ENCODE measurements at places on chromosomes 4 and X.

GRCh38 chr4:52939739-52940138, 77.6 kb downstream of the RASL11B start:
- no peak for DNase-seq

DNA sequence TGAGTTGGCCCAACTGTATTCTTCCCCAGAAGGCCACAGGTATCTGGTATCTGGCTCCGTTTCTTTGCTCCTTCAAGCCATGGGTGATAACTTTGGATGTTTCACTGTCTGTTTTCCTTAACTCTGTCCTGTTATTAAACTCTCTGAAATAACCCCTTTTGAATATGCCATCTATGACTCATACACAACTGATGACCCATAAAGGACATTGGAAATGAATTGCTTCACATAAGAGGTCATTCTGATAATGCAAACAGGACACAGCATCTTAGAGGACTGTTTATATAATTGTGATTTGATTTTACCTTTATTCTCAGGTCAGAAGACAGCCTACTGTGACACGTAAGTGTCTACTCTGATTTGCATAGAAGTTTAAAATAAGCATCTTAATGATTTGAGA, 227.7 kb downstream of the VEGFC start:
- no peak for DNase-seq

GRCh38 chrX:131219271-131219670, 69.8 kb downstream of the IGSF1 start:
- no peak for DNase-seq

- no peak for DNase-seq
Observed at GRCh38 chrX:29941287-29941686, 274.1 kb upstream of the MAGEB2 start.

DNA sequence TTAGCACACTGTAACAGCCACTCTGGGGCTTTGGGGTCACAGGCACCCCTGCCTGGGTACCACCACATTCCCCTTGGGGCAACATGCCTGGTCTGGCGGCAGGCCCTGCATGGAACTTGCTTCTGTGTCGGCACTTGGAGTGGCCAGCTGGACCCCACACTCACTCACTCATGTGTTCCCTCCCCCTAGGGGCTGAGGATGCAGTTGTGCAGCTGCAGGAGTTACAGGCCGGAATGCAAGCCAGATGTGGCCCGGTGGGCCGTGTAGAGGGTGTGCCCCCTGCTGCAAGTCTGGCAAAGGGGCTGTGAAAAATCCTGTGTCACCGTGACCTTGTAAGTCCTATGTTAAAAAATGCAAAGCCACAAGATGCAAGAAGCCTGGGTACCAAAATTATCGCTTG, 34.2 kb downstream of the ATXN3L start:
- no peak for DNase-seq

- DNase-seq: no peak
Observed at GRCh38 chrX:108557580-108557979, 117.9 kb downstream of the COL4A5 start.

DNA sequence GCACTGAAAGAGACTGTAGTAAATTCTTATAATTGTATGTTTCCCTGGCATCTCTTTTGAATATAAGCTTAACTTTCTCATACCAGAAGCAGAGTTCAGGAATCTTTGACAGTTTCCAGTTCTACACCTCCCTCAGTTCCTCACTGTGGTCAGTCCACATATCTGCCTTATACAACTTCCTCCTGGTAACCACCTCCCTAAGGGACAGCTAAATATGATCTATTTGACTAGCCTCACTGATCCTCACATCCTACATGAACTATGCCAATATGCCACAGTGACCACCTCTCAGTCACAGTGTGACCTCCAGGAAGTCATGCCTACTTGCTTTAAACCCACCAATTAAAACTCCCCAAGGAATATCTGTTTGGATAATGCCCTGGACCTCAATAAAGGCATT, 51.6 kb upstream of the HDAC8 start:
- no peak for DNase-seq

DNA sequence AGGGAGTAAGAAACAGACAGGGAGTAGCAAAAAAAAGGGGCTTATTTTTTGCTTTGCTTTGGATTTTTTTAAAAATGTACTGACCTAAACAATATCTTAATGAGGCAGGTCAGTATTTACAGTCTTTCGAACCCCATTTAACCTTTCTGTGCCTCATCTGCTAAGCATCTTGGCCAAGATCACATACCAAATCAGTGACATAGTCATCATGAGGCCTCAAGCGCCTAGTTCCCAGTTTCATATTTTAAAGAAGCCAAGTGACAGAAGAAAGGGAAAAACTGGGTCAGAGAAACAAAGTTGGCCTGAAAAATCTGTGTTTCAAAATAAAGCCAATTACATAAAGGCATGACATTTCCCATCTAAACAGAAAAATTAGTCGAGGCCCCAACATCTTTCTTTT, 94.6 kb upstream of the WDR44 start:
- no peak for DNase-seq

- DNase-seq: no peak
Observed at GRCh38 chr4:173669460-173670179, 139.6 kb upstream of the HAND2 start.

GRCh38 chr4:82930848-82931755, 30.6 kb downstream of the THAP9 start:
- no peak for DNase-seq

DNA sequence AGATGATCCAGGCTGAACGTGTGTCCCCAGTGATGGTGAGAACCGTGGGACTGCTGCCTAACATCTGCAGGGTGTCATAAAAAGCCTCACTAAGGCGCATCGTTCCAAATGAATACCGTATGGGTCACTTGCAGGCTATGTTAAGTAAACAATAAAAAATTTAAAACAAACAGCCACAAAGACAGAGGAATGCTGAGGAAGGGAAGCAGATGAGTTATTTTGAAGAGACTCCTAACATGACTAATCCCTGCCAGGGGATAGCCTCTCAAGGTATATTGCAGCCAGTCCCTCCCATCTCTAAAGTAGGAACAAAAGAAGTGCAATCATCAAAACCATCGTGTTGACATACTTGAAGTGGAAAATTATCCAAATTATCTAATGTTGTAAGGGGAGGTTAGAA, 83.8 kb downstream of the UNC5C start:
- peak; percentile 11 for DNase-seq

DNA sequence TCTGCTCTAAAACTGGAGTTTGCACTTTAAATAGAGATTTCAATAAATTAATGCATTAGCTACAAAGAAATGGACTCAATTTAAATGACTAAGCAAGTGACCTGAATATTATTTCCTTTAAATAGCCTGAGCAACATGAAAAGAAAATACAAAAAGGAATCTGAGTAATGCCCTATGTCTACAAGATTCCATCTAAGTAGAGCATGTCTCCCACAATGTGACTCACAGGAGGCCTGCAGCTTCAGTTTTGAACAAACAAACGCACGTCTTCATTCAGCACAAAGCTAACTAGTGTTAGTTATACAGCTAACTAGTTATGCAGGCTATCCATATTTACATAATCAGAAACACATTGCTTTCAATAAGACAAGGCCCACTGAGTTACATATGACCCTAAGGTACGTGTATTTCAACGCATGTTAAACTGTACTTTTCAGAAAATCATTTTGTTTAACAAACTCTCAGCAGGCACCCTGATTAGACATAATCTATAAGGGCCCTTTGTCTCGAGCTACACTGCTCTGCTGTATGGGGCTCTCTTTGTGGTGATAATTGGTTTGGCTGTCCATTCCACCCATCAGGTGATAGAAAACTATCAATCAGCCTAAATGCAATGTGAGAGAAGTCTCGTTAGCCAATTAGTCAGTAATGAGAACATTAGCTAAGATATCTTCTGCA, 116.5 kb downstream of the MAML3 start:
- peak; percentile 23 for DNase-seq

GRCh38 chr4:4333265-4333706, 43.2 kb downstream of the ZBTB49 start:
- no peak for DNase-seq

- no peak for DNase-seq
Observed at GRCh38 chrX:132763528-132763927, 194.9 kb downstream of the HS6ST2 start.
